ENCODE measurements at places on chromosomes 12 and 14.
A peak's percentile ranks its signal among the peaks of the same experiment; 100 is the strongest.

DNA sequence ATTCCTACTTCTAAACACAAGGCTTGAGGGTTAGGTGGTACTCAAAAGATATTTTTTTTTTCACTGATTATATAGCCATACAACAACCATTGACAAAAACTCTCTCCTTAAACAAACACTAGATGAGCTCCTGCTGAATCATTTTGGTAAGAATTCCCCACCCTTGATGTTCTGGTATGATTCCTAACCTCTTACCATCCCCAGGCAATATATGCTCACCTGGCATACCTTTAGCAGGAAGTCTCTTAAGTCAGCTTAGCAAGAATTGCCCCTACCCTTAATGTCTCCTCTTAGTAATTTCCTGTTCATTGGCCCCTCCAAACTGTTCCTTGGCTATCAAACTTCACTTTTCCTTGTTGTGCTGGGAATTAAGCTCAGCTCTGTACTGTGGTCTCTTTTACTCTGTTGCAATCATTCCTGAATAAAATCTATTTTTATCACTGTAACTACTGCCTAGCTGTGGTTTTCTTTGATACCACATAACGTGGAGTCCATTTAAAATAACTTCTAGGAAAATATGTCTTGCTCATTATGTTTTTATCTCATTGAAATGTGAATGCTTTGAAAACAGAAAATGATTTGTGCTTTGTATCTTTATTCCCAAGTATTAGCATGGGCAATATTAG is 712.6 kb downstream of the SLC16A7 start:
- DNase-seq: no peak

DNA sequence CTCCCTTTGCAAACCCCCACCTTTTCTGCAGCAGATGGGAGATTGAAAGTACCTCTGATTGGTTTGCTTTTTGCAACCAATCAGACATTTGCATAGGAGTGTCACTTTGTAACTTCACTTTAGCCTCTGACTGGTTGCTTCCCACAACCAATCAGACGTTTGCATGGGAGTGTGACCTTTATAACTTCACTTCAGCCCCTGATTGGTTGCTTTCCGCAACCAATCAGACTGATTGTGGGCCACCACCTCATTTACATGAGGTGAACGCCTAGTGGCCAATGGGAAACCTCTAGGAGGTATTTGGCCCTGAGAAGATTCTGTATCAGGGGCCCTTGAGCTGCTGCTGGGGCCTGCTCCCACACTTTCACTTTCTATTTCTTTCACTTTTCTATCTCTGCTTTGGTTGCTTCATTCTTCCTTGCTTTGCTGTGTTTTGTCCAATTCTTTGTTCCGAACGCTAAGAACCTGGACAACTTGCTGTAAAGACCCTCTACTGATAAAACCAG is 106.0 kb upstream of the PRICKLE1 start:
- no peak for DNase-seq

GRCh38 chr12:3042826-3043225 is 34.4 kb upstream of the TSPAN9 start:
- DNase-seq: no peak

GRCh38 chr14:90296641-90297040 is 35.1 kb downstream of the NRDE2 start:
- DNase-seq: no peak

DNA sequence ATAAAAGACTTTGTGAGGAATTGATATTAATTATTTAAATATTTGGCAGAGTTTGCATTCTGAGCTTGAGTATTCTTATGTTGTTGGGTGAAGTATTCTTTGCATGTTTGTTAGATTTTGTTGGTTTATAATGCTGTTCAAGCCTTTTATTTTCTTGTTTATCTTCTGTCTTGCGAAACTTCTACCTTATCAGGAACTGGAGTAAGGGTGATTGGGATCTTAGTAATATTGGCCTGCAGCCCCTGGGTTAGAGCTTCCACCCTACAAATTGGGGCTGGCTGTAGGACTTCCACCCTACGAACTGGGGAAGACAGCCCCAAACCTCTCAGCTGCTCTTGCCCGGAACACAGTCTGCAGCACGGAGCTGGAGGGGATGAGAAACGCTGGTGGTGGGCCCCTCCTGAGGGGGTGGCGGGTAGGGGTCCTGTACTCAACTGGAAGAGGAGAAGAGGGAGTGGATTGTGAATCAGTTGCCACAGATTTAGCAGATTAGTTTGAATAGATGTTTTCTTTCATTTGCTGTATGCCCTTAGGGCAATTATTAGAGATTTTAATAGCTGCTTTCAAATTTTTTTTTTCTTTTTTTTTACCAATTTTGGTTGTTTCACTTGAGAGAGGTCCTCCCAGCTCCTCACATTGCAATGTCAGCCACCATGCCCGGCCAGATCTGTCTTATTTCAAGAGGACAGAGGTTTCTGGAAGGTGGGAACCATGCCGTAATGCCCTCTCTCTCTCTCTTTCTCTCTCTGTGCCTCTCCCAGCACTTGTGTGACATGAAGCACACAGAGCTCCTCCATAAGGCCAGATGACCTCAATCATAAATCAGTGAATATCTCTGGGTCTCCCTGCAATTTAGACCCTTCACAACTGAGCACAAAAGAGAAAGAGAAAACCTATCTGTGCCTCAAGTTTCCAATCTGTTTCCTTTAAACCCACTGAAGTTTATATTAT is 123.4 kb downstream of the DICER1 start:
- no peak for DNase-seq

GRCh38 chr14:26598081-26598671 is 343 bp upstream of the NOVA1 start:
- DNase-seq: peak; percentile 68

GRCh38 chr12:94372461-94372860 is 87.2 kb downstream of the CEP83 start:
- no peak for DNase-seq

GRCh38 chr14:22177870-22178269 is 411.2 kb downstream of the DAD1 start:
- DNase-seq: no peak

GRCh38 chr12:51970904-51971646 is 19.6 kb downstream of the ACVR1B start:
- no peak for DNase-seq

- DNase-seq: no peak
Measured at GRCh38 chr12:65891987-65892481, 67.8 kb downstream of the HMGA2 start.

GRCh38 chr12:89326239-89327040 is 25.9 kb downstream of the DUSP6 start:
- no peak for DNase-seq

DNA sequence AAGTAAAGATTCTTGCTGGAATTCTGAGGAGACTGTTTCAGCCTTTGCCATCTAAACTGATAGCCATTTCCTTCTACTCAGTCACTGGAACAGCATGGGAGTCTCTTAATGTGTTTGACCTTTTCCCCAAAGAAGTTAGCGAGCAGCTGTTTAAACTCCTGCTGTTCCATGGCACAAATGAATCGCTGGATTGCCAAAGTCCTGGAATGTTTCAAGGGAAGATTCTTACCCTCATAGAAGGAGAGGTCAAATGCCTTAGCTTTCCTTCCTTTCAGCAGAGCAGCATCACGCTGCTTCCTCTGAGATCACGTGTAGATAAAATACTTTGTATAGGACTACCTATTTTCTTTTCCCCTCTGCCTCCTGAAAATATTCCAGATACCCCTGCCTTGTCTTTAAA is 10.5 kb upstream of the NR2C1 start:
- no peak for DNase-seq

DNA sequence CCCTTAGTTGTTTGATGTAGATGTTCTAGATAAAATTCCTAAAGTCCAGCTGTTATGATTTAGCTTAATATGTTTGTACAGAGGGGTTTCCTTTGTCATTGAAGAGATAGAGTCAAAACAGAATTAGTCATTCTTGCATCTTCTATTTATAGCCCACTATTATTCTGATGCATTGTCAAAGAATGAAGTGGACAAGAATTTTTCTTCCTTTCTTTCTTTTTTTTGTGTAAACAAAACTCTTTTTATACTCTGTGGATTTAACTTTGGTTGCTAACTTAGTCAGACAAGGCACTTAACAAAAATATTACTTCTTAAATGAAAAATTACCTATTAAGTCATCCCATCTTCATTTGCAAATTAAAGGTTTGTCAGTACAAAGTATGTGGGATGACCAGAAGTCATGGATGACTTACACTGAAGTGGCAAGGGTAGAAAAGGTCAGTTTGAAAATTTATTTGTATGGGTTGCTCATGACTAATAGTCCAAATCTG is 215.6 kb upstream of the DDHD1 start:
- DNase-seq: no peak

DNA sequence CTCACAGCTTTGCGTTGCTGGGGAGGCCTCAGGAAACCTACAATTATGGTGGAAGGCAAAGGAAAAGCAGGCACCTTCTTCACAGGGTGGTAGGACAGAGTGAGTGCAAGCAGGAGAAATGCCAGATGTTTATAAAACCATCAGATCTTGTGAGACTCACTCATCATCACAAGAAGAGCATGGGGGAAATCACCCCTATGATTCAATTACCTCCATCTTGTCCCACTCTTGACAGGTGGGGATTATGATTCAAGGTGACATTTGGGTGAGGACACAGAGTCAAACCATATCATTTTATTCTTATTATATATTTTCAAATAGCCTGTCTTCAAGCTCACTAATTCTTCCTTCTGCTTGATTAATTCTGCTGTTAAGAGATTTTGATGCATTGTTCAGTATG is 665.3 kb downstream of the TRHDE start:
- DNase-seq: no peak

DNA sequence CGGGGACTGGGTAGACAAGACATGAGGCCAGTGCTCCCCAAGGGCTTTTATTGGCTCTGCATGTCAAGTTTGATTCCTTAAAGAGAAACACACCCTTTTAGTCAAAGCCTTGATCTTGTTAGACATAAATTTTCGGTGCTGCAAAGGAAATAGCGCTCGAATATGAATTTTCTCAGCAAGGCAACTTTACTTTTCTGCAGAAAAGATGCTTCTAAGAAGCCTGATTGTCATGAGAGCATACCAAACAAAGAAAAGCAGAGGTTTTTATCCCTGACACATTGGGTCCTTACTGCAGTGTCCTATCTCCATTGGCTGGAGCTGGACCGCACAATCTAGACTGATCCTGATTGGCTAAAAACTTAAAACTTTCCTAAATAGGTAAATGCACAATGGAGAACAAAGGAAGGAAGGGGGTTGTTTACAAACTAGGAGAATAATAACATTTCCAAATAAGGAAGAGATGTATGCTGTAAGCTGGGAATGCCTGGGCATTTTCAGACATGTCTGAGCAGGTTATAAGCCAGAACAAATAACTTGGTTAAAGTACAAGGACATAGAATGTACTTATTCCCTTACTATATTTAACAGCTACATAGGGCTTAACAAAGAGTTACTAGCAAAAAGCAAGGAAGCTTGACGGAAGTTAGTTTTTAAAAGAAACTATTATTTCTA is 17.2 kb downstream of the TXNRD1 start:
- no peak for DNase-seq

DNA sequence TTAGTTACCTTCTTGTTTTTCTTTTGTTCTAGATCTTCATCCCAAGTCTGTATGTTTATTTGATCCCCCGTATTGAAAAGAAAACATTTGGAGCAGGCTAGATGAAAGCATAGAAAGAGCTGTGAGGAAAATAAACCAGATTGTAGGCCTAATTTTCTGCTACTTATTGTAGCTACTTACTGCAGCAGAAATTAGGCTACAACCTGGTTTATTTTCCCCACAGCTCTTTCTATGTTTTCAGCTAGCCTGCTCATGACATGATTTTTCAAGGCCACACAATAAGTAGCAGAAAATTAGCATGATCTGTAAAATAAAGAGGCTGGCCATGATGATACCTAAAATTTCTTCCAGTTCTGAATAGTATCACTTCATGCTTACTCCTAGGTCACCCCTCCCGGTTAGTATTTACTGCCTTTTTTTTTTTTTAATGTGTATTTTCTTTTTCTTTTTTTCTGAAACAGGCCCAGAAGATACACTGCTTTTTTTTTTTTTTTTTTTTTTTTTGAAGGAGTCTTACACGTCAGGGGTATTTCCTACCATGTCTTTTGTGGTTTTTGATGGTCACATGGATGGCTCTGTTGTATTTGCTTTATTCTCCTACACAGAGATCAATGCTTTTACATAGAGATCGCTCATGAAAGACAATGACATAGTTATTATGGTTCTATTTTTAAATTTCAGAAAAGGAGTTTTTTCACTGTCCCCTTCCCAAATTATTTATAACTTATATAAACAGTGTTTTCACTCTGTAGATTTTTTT is 32.3 kb downstream of the BHLHE41 start:
- DNase-seq: no peak

- no peak for DNase-seq
Measured at GRCh38 chr12:127750076-127750840, 516.7 kb upstream of the TMEM132C start.

DNA sequence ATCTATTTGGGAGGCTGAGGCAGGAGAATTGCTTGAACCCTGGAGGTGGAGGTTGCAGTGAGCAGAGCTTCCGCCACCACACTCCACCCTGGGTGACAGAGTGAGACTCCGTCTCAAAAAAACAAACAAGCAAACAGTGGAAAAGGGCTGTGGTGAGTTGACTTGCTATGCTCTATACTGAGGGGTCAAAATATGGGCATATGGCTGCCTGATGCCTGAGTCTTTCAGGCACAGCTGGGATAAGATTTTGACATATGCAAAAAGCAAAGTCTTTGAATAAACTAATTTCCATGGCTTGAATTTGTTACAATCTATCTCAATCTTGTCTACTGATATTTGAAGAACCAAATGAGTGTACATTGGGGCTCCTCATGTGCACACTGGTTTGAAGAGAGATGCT is 40.4 kb upstream of the BICD1 start:
- no peak for DNase-seq

GRCh38 chr14:62796431-62796830 is 248.8 kb downstream of the KCNH5 start:
- no peak for DNase-seq

DNA sequence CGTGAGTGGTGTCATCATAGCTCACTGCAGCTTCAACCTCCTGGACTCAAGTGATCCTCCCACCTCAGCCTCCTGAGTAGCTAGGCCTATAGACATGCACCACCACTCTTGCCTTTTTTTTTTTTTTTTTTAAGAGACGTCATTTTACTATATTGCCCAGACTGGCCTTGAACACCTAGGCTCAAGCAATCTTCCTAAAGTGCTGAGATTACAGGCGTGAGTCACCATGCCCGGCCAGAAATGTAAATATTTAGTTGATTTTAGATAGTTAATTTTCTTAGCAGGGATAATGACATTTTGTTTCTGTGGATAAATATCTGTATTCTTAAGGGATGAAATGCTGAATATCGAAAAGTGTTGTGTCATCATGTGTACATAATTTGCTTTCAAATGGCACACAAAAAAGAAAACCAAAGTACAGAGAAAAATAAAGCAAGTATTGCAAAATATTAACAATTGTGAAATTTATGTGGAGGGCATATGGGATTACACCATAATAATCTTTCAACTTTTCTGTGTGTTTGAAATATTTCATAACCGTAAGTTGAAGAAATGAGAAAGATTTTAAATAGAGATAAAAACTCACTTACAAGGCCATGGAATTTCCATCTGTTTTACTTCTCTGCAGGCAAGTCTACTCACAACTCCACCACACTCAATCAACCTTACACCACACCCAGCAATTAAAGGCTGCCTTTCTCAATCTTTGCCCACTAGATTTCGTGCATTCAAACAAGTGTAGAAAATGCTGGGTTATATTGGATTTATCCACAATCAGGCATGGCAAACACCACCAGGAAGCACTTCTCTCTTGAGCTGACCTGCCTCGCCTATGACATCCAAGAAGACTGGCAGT is 93.7 kb downstream of the SPTSSA start:
- DNase-seq: no peak

GRCh38 chr14:33229269-33229929 is 290.7 kb downstream of the NPAS3 start:
- DNase-seq: no peak

Data from chondrocyte (in vitro differentiated cells).